Activated T-helper 1 cell treated with anti-CD3 and anti-CD28 coated beads, Interleukin-2, amount 50 U/mL, for 16 hours (primary cell): ENCODE measurements at places on chromosomes 6 and 20.

GRCh38 chr20:33954504-33954903 lies 39.2 kb upstream of the RALY start:
- no peak for DNase-seq

GRCh38 chr6:56604186-56604585 lies 38.5 kb downstream of the DST start:
- DNase-seq = no peak

- no peak for DNase-seq
These were observed 35.0 kb upstream of the VSX1 start for GRCh38 chr20:25116739-25117458.

DNA sequence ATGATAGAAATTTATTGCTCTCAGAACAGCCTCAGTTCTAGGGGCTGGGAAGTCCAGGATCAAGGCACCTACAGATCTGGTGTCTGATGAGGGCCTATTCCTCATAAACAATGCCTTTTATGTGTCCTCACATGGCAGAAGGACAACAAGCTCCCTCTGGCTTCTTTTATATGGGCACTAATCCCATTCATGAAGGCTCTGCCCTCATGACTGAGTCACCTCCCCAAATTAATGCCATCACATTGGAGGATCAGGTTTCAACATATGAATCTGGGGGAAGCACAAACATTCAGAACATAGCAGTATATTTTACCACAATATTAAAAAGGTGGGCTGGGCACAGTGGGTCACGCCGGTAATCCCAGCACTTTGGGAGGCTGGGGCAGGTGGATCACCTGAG lies 58.5 kb upstream of the CCN6 start:
- DNase-seq = no peak

DNA sequence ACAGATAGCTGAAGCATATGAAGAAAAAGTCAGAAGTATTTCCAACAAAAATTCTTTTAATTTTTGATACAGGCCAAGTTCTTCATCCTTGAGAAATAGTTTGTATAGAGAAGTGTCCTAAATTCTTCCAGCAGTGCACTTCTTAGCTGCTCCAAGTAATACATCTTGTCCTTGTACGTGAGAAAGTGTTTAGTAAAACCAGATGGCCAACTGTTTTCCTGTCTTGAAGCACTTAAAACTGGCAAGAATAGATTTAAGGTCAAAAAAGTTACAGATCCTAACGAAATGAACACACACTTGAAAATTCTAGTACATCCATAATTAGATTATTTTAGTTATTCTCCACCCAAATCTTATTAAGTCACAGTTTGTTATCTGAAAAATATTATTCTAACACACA lies 52.2 kb upstream of the HSF2 start:
- no peak for DNase-seq

DNA sequence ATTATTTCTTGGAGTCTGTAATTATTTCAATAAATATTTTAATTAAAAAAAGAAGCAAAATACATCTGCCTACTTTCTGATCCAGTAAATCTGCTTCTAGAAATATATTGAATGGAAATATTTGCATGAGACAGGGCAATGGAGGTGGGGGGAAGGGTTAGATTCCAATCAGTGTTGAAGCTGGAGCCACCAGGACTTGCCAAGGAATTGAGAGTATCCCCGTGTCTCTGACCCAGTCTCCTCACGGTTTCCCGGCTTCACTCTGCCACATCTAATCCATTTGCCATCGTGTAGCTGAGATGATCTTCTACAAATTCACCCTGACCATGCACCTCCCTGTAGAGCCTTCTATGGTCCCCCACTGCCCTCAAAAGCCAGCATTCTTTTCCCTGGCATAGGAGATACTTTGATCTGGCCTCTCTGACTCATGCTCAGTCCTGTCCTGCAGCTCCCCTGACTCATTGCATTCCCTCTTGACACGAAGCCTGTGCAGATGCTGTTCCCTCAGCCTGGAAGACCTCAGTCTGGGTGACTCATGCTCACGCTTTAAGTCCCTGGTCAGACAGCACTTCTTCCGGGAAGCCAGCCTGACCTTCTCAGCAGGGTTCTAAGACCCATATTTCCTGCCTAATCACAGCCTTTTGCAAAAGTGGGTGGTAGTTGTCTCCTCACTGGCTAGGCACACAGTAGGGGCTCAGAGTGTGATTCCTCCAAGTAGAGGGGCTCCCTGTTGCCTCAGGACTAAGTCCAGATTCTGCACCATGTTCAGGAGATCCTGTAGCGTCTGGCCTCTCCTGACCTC lies 23.0 kb upstream of the FKBP1A start:
- DNase-seq = no peak

- no peak for DNase-seq
These were observed 33.2 kb upstream of the SNX9 start for GRCh38 chr6:157789861-157790260.

GRCh38 chr6:142756215-142756630 lies 188.8 kb downstream of the HIVEP2 start:
- no peak for DNase-seq

DNA sequence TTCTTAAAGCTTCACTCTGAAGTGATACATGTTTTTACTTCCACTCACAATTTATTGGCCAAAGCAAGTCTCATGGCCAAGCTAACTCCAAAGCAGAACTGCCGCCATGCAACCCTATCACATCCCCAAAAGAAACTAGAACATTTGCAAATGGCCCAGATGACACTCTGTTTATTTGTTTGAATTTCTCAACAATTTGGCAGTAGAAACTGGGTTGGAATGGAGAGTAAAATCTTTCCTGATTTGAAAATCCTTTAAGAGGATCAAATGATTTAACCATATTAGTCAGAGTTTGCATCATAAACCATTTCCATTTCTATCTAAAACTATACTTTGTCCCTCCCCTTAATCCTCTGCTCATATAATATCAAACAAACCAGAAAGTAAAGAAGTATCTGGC lies 39.1 kb upstream of the E2F3 start:
- DNase-seq = no peak

- no peak for DNase-seq
These were observed 50.7 kb downstream of the PPP1R3G start for GRCh38 chr6:5135788-5136376.

DNA sequence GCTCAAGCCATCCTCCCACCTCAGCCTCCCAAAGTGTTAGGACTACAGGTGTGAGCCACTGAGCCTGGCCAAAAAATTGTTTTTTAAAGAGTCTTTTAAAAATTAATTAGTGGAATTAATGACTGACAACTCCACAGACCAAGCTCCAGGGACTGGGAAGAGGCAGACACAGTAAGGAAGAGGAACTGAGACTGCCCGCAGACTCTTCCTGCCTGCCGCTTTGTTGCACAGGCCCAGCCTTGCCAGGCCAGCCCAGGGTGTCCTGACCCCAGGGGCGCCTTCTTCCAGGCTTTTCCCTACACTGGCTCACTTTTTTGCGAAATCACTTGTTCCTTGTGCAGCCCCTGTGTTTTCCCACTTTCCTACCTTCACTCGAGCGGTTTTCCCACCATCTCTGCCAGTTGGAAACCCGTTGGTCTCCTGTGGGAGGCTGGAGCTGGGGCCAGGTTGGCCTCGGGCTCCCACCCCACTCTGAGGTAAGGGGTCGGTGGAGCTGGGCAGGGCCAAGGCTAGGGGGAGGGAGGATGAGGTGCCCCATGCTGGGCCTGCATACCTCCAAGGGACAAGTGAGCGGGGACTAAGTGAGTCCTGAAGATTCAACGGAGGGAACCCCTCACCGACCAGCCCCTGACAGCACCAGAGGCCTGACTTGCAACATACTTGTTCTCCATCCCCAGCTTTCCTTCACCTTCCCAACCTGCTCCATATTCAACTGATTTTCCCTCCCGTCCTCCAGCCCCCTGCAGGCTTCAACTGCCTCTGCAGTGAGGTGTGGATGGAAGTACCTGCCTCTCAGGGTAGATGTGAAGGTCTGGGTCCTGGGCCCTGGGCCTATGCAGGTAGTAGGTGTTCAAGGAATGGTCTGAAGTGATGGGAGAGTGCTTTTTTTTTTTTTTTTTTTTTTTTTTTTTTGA lies 23.5 kb upstream of the SMIM29 start:
- no peak for DNase-seq

- no peak for DNase-seq
These were observed 214.8 kb downstream of the ADGB start for GRCh38 chr6:146813554-146813953.

DNA sequence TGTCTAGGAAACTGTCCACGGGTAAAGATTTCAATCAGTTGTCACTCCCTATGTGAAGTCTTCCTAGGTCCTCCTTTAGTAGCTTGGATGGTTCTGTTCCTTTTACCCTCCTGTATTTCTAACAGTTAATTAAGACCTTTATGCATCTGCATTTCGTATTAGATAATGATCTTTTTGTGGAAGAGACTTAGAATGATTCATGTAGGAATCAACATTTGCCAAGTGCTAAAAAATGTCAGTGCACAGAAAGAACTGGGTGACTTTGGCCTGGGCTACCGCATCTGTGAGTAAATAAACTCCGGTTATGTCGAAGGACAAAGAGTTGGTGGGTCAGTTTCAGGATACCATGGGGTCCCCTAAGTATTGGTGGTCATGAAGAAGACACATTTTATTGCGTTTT lies 918.0 kb downstream of the TFAP2A start:
- DNase-seq = no peak

- no peak for DNase-seq
These were observed 121.2 kb downstream of the GMPR start for GRCh38 chr6:16359563-16359962.

DNA sequence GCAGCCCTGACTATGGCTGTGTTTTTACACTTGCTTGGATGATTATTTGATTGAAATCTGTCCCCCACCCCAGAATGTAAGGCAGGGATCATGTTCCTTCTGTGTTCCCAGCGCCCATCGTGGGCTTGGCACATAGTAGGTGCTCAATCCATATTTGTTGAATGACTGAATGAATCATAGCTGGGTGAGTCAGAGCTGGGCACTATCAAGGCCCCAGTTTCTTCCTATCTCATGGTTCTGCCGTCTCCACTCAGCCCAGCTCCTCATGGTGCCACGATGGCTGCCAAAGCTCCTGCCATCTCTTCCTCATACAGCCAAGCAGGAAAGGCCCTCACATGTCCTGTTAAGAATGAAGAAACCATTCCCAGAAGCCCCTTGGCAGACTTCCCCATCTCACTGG lies 29.0 kb downstream of the CEBPB start:
- no peak for DNase-seq

- DNase-seq = no peak
These were observed 221.2 kb downstream of the SLC24A3 start for GRCh38 chr20:19433371-19434350.

DNA sequence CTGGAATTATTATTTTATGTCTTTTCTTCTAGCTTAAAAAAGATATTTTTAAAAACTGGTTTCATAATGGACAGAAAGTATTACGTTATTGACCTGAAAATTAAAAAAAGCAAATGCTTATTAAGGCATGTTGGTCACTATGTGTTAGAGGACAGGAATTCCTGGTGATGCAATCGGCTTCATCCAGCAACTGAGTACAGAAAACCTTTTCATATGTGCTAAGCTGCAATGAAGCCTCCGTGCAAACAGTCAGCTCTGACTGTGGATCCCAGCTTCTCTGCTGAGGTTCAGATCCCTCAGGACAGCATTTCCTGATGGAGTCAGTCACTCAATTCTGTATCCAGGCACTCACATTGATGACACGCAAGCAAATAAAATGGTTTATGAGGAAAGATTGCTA lies 22.7 kb upstream of the BMP2 start:
- no peak for DNase-seq

DNA sequence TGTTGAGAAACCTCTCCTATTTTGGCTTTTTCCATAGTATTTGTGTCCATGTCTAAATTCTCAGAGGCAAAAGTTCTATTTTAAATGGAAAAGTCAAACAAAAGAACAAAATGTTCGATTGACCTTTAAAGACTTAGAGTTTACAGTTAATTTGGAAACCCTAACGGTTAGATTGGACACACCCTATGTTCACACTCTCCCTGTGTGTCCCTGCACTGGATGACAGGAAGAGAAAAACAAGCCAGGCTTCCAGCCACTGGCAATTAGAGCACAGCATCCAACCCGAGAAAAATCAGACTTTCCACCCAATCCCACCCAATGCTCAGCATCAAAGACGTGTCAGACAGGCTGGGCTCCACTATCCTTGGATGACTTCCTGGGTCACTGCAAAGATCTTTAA lies 241.3 kb downstream of the TBXT start:
- no peak for DNase-seq

DNA sequence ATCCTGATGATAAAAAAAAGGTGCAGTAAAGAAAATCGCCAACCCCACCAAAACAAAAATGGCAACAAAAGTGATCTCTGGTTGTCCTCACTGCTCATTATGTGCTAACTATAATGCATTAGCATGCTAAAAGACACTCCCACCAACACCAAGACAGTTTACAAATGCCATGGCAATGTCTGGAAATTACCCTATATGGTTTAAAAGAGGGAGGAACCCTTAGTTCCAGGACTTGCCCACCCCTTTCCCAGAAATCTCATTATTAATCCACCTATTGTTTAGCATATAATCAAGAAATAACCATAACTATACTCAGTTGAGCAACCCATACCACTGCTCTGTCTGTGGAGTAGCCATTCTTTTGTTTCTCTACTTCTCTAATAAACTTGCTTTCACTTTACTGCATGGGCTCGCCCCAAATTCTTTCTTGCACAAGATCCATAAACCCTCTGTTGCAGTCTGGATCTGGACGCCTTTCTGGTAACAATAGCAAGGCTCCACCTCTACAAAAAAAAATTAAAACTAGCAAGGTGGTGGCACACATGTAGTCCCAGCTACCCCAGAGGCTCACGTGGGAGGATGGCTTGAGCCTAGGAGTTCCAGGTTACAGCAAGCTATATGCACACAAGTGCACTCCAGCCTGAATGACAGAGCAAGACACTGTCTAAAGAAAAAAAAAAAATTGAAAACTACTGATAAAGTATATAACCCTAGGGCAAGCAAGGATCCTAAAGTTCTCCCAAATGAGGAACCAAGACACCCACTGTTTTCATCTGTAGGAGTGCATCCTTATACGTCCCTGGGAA lies 278.8 kb upstream of the JARID2 start:
- DNase-seq = no peak

DNA sequence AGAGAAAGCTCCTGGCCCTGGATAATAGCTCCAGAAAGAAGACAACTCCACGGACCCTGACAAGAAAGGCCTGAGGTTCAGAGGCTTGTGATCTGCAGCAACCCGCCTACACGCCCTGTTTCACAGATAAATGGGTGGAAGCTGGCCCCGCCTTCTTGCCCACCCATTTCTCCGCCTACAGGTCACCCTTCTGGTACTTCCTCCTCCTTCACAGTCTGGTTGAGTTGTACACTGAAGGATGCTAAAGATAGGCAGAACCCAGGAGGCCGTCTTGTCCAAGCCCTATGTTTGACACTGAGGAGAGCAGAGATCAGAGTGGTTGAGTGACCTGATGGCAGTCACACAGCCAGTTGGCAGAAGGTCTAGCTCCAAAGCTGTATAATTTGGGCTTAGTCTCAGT lies 34.2 kb upstream of the MDGA1 start:
- DNase-seq = no peak

- DNase-seq = no peak
These were observed 5.2 kb downstream of the FOXO3 start for GRCh38 chr6:108565893-108566292.
